ENCODE measurements at places on chromosomes 1 and 21.

DNA sequence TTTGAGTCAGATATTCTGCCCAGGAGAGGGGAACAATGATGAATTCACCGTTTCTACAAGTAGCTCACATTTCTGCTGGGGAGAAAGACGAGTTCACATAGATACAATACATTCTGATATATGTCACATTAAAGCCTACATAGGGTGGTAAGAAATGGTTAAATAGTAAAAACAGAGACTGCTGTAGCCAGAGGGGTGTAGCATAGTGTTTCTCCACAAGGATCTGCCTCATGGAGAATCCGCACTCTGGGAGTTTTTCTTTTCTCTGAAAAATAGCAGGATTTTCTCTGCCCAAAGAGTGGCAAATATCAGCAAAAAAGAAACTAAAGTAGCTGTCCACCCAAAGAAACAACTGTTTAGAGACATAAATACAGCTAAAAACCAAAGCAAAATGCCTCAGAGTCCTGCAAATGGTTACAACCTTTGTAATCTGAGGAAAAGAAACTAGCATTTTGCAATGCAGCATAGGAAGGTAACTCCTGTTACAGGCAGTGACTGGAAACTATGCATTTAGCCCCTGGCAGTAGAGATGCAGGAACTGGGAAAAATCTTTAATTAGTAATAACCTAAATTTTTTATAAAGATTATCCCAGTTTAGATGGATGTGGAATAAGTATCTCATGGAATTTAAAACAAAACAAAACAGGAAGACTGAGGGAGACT lies 1126.7 kb upstream of the ADGRL2 start:
- no peak for DNase-seq

DNA sequence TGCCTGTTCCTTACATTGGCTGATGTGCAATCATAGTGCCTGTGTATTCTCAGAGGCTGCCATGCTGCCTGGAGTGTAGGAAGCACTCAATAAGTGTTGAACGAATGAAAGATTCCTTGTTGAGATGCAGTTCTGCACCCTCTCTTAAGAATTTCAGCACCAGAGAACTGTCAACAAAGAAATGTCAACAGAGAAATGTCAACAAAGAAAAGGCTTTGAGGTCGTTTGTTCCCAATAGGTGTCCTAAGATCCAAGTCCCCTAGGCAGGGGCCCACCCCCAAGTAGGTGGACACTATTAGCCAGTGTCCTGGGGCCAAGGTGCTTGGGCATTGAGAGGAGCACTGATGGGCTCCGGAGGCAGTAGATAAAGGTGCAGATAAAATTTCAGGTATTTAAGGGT lies 12.6 kb downstream of the KCND3 start:
- DNase-seq = no peak

DNA sequence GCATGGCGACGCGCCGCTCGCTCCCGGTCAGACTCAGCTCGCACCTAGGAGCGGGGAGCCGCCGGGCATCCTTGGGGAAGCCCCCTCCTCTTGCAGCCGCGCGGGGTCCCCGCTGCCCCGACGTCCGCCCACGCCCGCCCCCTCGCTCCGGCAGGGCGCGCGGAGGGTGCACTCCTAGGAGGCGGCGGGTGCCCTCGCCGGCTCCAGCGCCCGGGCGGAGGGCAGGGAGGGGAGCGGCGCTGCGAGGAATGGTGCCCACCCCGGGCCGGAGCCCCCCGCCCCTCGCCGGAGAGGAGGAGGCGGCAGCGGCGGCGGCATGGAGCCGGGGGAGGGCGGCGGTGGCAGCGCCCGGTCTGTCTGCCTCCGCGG lies 488 bp downstream of the FAM78B start:
- no peak for DNase-seq

GRCh38 chr1:93588206-93588605 lies 93.4 kb downstream of the BCAR3 start:
- no peak for DNase-seq

All from stimulated activated CD8-positive, alpha-beta memory T cell treated with anti-CD3 and anti-CD28 coated beads, Interleukin-2, amount 100 ng/mL, for 1 hour (primary cell).